ENCODE measurements at places on chromosomes 11 and 22. TPM values are rescaled to one million over a fixed set of nuclear protein-coding genes. Genes with fewer than 3 reads are reported as not detected.

The LRRC4C gene
- total RNA-seq = not detected

The CYB5R2 gene
- 4.4 TPM for total RNA-seq

The SMC1B gene
- 1.1 TPM for total RNA-seq

The BBOX1 gene
- not detected for total RNA-seq

The LRP4 gene
- 0.05 TPM for total RNA-seq

The KCNJ11 gene
- 0.10 TPM for total RNA-seq

The KCNK4 gene
- total RNA-seq = not detected

The LDHAL6A gene
- not detected for total RNA-seq

The RAB39A gene
- 0.29 TPM for total RNA-seq

The OR52I2 gene
- not detected for total RNA-seq

The CCDC34 gene
- 23.7 TPM for total RNA-seq

The C22orf15 gene
- 0.90 TPM for total RNA-seq

The CCDC116 gene
- 0.27 TPM for total RNA-seq

The CNTF gene
- 1.6 TPM for total RNA-seq

The KCNC1 gene
- total RNA-seq = not detected

The P2RY6 gene
- not detected for total RNA-seq

The CYB561A3 gene
- 32.9 TPM for total RNA-seq

The MS4A1 gene
- not detected for total RNA-seq

The CCDC73 gene
- not detected for total RNA-seq

The LUZP2 gene
- total RNA-seq = not detected

The MMP1 gene
- total RNA-seq = not detected

The SYVN1 gene
- 24.5 TPM for total RNA-seq

The APOBEC3A gene
- total RNA-seq = 0.17 TPM

The UCP3 gene
- total RNA-seq = 2.0 TPM

The DSCAML1 gene
- 0.29 TPM for total RNA-seq

The SLC22A9 gene
- not detected for total RNA-seq

The NAT10 gene
- total RNA-seq = 87.6 TPM

The POLDIP3 gene
- 64.6 TPM for total RNA-seq

The APOL5 gene
- total RNA-seq = not detected

The POU2AF2 gene
- not detected for total RNA-seq

The HTR3B gene
- not detected for total RNA-seq

The STIM1 gene
- 61.1 TPM for total RNA-seq

Measured in activated CD4-positive, alpha-beta memory T cell treated with anti-CD3 and anti-CD28 coated beads for 36 hours (primary cell).